ENCODE measurements at places on chromosomes 6 and 20.

GRCh38 chr20:54661880-54662465, 186.6 kb downstream of the DOK5 start:
- H3K36me3 ChIP-seq, result no peaks in the 10 kb centered on the region
- H3K27ac ChIP-seq, result no peak overlapping the region
- DNase-seq, result no peak
- H3K27me3 ChIP-seq, result no peaks in the 10 kb centered on the region

GRCh38 chr6:45498591-45498990, 120.9 kb upstream of the SUPT3H start:
- peaks cover 4% of the 10 kb centered on the region for H3K36me3 ChIP-seq
- DNase-seq, result no peak
- no peaks in the 10 kb centered on the region for H3K27me3 ChIP-seq
- H3K4me3 ChIP-seq, result no peak overlapping the region
- H3K27ac ChIP-seq, result no peak overlapping the region

DNA sequence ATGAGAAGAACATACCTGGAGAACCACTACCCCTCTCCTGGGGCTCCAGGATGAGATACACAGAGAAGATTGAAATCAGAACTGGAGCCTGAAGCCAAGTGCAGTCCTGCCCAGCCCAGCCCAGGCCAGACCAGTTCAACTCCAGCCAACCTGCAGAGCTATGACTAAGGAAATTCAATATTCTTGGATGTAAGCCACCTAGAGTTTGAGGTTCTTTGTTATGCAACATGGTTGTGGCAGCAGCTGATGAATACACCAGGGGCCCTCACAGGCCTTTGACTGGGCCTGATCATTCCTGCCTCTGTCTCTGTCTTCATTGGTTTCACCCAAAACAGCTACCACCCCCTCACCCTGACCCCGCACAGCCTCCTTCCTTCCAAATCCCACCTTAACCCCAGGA, 167.8 kb downstream of the LRFN2 start:
- peaks cover 3% of the 10 kb centered on the region for H3K4me1 ChIP-seq
- H3K27me3 ChIP-seq, result no peaks in the 10 kb centered on the region
- no peak overlapping the region for H3K4me3 ChIP-seq

DNA sequence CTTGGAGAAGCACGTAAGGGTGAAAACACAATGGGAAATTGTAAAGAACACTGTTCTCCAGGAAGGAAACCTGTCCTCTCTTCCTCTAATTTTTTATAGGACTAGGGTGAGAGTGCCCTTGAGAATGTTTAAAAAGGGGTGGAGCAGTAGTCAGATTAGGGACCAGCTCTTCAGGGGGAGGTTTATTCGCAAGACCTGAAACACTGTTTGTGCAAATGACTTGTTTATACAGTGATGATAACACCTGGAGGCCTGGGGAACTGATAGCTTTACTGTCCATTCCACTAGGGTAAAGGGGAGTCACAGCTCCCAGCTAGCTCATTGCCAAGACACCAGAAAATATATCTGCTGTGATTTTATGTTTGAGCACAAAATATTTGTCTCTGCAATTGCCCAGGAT, 8.1 kb upstream of the FUT9 start:
- no peak for DNase-seq
- H3K27ac ChIP-seq, result no peak overlapping the region
- no peaks in the 10 kb centered on the region for H3K27me3 ChIP-seq
- no peaks in the 10 kb centered on the region for H3K4me1 ChIP-seq
- no peaks in the 10 kb centered on the region for H3K36me3 ChIP-seq

DNA sequence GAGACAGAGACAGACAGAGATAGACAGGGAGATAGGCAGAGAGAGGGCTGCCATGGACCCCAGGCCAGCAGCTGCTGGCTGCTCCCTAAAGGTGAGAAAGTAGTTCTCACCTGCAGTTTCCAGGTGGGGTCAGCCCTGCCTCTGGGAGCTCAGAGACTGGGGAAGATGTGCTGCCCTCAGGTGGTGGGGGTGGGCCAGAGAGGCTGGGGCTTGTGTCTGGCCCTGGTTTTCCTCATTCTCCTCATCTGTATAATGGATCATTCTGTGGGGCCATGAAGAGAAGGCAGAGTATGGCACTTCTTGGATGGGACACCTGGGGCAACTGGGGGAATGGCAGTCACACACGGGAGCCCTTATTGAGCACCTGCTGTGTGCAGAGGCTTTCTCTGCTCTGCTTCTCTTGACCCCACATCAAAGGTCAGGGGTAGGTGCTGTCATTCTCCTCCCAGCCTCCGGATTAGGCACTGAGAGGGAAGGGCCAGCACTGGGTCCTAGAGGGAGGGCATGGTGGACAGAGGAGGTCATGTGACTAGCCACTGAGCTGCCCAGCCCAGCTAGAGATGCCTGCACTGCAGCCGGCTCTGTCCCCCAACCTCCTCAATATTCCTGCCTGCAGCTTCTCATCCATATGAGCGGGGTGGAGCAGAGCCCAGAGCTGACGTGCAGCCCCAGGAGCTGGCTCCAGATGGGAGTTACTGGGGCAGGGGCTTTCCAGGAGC, 4.1 kb downstream of the ANGPT4 start:
- DNase-seq, result no peak
- H3K27me3 ChIP-seq, result no peaks in the 10 kb centered on the region
- H3K4me1 ChIP-seq, result no peaks in the 10 kb centered on the region
- H3K4me3 ChIP-seq, result no peak overlapping the region
- H3K27ac ChIP-seq, result no peak overlapping the region
- H3K36me3 ChIP-seq, result no peaks in the 10 kb centered on the region

GRCh38 chr20:36343641-36344040, 37.5 kb downstream of the DLGAP4 start:
- DNase-seq, result no peak
- H3K4me3 ChIP-seq, result no peak overlapping the region
- H3K27ac ChIP-seq, result no peak overlapping the region
- H3K27me3 ChIP-seq, result no peaks in the 10 kb centered on the region
- H3K36me3 ChIP-seq, result no peaks in the 10 kb centered on the region
- no peaks in the 10 kb centered on the region for H3K4me1 ChIP-seq

DNA sequence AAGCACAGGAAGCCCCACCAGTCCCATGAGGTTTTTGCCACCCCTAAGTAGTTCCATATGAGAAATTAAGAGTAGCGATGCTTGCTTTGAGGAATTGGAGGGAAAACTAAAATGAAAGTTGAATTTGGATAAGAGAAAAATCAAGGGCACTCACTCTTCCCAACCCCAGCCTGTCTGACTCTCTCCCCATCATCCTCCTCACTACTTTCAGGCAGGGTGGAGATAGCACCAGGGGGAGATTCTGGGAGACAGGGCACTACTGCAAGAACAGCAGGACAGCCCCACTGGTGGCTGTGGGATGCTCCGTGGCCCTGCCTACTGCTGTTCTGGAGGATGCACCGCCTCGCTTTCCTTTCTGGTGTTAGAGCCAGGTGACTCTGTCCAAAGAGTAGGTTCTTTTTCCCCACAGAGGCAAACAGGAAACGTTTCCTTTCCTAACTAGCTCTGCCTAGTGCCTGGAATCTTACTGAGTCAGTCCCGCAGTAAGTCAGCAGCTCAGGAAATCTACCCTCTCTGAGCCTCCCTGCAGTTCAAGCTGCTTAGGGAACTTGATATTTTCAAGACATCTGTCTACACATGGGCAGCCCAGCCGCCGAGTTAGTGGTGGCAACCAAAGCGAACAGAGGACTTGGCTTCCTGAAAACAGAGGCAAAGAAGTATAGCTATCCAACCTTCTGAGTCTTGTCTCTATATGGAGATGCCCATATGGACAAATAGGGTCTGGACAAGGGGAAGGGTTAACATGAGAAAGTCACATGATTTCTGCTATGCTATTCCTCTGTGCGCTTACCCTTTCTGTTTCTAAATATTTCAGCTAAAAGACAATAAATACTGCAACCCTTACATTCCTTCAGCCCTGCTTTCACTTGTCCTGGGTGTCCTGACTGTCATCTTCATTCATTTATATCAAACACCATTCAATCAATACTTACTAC, 11.4 kb downstream of the HLA-E start:
- DNase-seq, result peak; percentile 45
- peaks cover 33% of the 10 kb centered on the region for H3K4me1 ChIP-seq
- H3K36me3 ChIP-seq, result no peaks in the 10 kb centered on the region
- H3K27ac ChIP-seq, result no peak overlapping the region
- no peak overlapping the region for H3K4me3 ChIP-seq

DNA sequence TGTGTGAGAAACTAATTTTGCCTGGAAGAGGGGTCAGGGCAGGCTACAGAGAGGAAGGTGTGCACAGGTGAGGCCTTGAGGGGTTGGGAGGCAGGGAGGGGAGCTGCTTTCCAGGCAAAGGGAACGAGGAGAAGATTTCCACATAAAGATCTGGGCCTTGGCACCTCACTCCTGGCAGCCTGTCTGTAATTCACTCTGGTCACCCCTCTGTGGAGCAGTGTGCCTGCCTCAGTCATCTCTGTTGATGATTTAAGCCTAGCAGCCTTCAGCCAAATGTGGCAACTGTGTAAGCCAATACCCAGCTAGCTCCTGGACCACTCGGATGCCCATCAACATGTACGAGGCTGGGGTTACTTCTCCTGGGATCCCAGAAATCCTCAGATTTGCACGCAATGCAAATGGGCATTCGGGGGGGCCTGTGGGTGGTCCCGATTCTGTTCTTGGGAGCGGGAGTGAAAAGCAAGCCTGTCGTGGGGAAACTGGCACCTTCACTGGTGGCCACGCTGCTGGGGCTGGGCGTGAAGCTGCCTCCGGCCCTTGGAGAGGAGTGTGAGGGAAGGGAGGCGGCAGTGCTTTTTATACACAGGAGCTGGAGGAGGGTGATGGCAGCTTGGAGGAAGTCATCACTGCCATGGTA, 360.4 kb downstream of the ZFAND3 start:
- no peaks in the 10 kb centered on the region for H3K4me1 ChIP-seq
- no peak overlapping the region for H3K27ac ChIP-seq
- no peaks in the 10 kb centered on the region for H3K36me3 ChIP-seq
- no peak overlapping the region for H3K4me3 ChIP-seq
- no peak for DNase-seq

DNA sequence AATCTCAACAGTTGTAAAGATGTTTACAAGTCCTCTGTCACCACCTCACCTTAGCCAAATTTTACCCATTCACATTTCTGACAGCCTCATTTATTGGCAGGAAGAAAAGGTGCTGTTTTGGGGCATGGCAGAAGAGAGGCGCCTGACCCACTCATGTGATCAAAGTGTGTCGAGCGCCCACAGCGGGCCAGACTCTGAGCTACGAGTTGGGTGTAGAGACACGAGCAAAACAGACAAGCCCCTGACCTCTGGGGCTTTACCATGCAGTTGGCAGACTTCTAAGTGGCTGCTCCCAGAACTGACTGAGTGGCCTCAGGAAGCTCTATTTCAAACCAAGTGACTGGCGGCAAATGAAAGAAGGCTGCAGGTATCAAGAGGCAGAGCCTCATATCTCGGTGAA, 167.0 kb downstream of the SOBP start:
- no peaks in the 10 kb centered on the region for H3K36me3 ChIP-seq
- H3K27me3 ChIP-seq, result no peaks in the 10 kb centered on the region
- H3K4me3 ChIP-seq, result no peak overlapping the region
- no peak overlapping the region for H3K27ac ChIP-seq
- H3K4me1 ChIP-seq, result peaks cover 8% of the 10 kb centered on the region

- no peak overlapping the region for H3K27ac ChIP-seq
- no peaks in the 10 kb centered on the region for H3K4me1 ChIP-seq
- H3K27me3 ChIP-seq, result no peaks in the 10 kb centered on the region
- H3K36me3 ChIP-seq, result no peaks in the 10 kb centered on the region
- no peak overlapping the region for H3K4me3 ChIP-seq
- DNase-seq, result no peak
Measured at GRCh38 chr6:17219098-17219497, 62.1 kb upstream of the RBM24 start.

DNA sequence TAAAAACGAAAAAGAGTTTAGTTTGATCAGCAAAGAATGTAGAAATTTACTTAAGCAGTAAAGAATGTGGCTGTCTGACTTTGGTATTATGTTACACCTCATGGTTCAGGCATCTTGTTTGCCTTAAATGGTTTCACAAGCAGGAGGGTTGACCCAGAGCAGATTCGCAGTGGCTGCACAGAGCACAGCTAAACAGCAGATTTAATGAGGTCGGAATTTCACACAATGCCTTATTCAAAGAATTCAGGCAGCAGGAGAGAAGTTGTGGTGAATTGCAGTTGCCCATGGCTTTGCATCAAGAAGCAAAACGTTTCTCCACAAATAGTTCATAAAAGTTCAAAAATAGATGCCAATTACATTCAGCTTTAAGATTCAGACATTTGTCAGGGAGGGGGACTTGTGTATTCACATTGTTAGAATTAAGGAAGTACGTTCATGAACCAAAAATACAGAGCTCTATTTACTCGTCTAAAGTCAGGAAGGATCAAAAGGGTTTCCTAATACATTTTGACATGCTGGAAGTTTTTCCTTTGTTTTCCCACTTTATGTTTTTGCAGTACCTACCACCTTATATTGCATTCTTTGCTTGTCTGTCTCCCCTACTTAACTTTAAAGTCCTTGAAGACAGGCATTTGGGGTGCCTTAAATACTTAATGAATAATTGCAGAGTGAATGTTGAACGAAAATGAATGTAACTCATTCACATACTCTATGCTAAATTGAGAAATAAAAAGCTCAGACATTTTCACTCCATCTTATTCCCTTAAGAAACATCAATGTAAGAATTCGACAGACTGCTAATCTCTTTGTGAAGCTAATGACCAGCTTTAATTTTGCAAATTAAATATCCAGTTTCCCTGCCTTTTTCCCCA, 1163.6 kb upstream of the CITED2 start:
- H3K27me3 ChIP-seq, result no peaks in the 10 kb centered on the region
- H3K36me3 ChIP-seq, result no peaks in the 10 kb centered on the region
- no peak overlapping the region for H3K4me3 ChIP-seq
- no peak for DNase-seq
- H3K4me1 ChIP-seq, result no peaks in the 10 kb centered on the region

- H3K4me1 ChIP-seq, result no peaks in the 10 kb centered on the region
- H3K36me3 ChIP-seq, result no peaks in the 10 kb centered on the region
- no peak for DNase-seq
- no peak overlapping the region for H3K27ac ChIP-seq
- H3K27me3 ChIP-seq, result no peaks in the 10 kb centered on the region
- no peak overlapping the region for H3K4me3 ChIP-seq
Measured at GRCh38 chr20:56816349-56816748, 187.2 kb downstream of the TFAP2C start.

- peak; percentile 98 for DNase-seq
- H3K27ac ChIP-seq, result peak within 1 kb of the TSS; percentile 89
- H3K4me3 ChIP-seq, result peak within 1 kb of the TSS; percentile 27
Measured at GRCh38 chr6:139291813-139292619, at the start of gene TXLNB. Gene TXLNB, minus strand, starts transcription at chr6:139291998. Its CDS starts 3,099 bp downstream, at chr6:139288899.
